Posterior cingulate gyrus (tissue), 11 donors: ENCODE measurements at places on chromosomes 2 and 18.

DNA sequence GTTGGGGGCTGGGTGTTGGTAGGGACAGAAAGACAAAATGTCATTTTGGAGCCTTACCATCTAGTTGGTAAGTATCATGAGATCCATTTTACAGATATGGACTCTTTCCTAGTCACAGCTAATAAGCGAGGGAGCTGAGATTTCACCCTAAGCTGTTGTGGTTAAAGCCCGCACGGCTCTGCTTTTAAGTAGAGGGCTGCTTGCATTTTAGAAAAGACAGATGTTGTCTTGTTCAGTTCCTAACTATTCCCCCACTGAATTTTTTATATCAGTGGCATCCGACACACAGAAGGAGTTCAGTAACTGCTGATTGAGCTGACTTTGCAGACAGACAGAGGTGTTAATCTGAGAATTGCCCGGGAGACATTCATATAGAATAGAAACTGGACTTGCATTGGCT is 3.7 kb downstream of the QPCT start:
- no peak for DNase-seq

GRCh38 chr2:164613321-164613982 is 7.8 kb downstream of the GRB14 start:
- no peak for DNase-seq

DNA sequence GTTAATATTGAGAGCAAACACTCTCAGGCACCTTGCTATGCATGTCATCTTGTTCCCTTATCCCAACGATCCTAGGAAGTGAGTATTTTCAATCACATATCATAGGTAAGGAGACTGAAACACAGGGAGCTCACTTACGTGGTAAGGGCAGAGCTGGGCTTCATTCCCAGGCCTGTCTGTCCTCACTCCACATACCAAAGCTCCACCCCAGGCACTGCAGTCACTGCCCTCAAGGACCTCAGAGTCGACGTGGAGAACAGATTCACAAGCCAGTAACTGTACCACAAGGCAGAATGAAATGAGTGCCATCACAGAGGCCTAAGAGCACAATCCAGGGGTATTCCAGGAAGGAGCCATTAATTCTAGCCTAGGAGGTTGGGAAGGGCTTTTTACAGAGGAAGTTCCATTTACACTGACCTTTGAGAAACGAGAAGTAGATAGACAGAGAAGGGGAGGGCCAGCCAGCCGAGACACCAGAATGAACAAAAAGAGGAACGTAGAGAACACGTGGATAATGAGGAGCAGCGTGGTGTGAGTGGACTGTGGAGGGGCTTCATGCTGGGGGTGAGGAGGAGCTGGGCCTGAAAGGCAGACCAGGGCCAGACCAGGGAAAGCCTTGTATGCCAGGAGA is 48.6 kb downstream of the KIAA2012 start:
- no peak for DNase-seq

DNA sequence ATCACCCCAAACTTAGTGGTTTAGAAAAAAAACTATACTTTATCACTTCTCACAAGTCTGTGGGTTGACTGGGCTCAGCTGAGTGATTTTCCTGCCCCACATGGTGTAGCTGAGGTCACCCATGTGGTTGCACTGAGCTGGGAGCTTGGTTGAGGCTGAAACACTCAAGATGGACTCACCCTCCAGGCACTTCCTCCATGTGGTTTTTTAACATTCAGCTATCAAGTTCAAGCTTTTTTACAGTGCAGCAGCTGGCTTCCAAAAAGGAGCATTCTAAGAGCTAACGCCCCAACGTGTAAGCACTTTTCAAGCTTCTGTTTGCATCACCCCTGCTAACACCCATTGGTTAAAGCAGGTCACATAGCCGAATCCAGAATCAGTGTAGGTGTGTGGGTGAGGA is 105.9 kb upstream of the CREB1 start:
- DNase-seq: no peak

DNA sequence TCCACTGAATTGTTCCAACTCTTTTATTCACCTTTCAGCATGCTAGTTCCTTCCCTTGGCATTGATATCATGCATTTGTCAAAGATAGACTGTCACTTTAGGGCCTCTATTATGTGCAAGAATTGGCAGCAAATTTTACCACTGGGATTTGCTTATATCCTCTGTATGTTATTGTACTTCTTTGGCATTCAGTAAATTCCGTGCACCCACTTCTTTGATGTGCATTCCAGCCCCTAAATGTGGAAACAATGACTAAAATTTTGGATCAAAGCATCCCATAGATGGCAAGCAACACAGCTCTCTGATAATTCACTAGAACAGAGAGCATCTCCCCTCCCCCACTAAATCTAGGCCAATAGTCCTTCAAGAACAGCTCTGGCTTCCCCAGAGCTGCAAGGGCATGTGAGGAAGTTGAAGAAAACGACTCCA is 399.0 kb upstream of the HNRNPA3 start:
- no peak for DNase-seq

DNA sequence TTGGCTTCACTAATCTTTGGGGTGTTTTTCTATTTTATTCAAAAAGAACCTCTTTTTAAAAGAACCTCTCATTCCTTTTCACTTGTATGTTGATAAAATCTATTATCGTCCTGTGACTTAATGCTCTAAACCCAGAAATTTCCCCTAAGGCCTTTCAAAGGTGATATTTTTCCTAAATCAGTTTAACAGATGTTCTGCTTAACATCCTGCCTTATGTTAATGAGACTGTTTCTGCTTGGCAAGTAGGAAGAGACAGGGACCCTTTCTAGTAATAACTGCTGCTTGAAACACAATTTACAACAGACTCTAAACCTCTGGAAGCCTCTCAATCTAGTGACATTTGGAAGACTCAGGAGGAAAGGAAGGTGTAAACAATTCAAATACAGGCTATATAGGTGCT is 128.8 kb downstream of the KCNJ3 start:
- no peak for DNase-seq

DNA sequence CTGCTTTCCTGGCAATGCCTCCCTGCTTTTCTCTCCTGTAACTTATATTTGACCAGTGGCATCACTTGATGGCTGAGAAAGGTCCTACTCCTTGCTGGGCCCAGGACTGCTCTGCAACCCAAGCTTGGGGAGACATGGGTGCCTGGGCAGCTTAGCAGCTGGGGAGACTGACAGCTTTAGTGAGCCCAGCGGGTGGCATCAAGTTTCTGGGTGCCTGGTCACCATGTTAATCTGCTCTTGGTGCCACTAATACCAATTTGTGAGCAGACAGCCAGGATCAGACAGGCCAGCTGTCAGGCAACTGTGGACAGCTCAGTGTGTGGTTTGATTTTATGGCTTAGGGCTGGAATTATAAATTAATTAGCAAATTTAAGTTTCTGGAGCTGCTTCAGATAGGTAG is 144.8 kb upstream of the GLI2 start:
- DNase-seq: no peak

GRCh38 chr18:9048808-9049494 is 53.5 kb upstream of the NDUFV2 start:
- no peak for DNase-seq

DNA sequence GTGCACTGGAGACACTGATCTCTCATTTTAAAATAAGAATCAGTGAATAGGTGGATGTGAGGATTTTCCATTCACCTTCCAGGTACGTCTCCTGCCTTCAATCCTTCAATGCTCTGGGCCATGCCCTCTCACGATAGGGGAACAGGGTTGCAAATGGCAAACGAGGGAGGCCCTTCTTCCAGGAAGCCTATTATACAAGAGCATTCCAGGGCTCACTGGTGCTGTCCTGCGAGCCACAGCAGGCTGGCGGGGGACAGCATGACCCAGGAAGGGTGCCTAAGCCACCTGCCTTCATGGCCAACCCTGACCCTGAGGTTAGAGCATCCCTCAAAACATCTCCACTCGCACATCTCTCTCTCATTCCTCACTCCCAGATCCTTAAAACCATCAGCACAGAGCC is 20.6 kb upstream of the ID2 start:
- no peak for DNase-seq

GRCh38 chr2:238346544-238346943 is 26.2 kb downstream of the TRAF3IP1 start:
- no peak for DNase-seq

DNA sequence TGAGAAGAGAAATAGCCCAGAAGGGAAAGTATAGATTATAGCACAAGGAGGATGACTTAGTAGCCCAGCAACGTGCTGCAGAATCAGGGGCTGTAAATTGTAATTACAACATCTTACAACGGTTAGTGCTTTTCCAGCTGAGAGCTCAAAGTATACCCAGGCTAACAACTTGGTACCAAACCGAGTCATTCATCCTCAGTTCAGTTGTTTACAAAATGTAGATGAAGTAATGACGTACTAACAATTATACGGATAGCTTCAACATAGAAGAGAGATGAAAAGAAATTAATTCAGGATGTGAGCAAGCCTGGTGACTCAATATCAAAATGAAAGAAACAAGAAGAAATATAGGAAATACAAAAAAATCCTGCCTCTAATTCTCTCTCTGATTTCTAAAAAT is 99.2 kb downstream of the DYNAP start:
- no peak for DNase-seq

- no peak for DNase-seq
Measured at GRCh38 chr2:224260372-224261020, 141.4 kb downstream of the FAM124B start.

GRCh38 chr2:221120643-221121042 is 451.5 kb downstream of the EPHA4 start:
- no peak for DNase-seq

DNA sequence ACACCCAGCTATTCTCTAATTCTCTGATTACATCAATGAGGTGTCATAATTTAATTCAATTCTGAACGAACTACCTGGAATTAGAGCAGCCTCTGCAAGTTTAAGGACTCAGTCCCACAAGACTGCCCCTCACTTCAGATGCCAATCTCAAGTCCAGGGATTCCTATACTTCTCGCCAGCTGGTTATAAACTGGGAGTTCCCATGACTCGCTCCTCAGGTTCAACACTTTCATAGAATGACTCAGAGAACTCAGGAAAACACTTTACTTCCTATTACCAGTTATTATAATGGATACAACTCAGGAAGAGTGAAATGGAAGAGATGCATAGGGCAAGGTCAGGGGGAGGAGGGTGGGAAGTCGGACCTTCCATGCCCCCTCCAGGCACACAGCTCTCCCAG is 112.3 kb upstream of the ATP5MC3 start:
- DNase-seq: no peak

DNA sequence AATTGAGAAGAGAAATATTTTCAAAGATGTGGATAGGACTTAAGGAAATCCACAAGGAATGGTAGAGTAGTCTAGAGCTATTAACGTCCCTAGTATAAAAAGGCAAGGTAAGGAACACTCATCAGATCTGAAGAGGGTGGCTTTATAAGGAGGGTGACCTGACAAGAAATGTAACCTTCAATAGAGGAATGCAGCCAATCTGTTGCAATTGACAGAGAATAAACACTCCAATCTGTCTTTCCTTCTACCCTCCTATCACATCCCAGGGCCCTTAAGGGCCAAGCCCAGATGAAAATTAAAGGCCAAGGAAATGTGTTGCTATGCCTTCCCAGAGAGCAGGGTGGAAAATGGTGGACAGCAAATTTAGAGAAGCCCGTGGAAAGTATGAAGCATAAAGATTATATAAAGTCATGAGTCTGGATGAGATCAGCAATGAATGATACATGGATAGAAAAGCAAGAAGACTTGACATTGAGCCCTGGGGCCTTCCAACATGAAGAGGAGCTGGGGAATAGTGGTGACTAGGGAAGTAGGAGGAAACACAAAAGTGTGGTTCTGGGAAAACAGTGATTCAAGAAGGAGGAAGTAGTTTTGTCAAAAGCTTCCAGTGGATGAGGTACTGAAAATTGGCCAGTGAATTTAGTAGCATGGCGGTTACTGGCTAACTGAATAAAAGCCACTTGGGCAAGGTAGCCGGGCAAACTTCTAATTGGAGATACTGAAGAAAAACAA is 270.6 kb upstream of the TANK start:
- no peak for DNase-seq

DNA sequence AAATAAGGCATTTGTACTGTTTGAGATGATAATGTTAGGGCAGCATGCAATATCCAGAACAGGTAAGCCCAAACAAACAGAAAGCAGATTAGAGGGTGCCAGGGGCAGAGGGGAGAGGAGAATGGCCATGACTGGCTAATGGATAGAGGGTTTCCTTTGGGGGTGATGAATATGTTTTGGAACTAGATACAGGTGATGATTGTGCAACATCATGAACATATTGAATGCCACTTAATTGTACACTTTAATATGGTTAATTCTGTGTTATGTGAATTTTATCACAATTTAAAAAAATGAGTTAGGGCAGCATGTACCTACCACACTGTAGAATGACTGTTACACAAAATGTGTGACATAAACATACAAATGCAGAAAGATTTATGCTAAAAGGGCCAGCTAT is 255.5 kb upstream of the FN1 start:
- DNase-seq: no peak

- DNase-seq: no peak
Measured at GRCh38 chr2:85309699-85310321, 18.0 kb downstream of the TGOLN2 start.

DNA sequence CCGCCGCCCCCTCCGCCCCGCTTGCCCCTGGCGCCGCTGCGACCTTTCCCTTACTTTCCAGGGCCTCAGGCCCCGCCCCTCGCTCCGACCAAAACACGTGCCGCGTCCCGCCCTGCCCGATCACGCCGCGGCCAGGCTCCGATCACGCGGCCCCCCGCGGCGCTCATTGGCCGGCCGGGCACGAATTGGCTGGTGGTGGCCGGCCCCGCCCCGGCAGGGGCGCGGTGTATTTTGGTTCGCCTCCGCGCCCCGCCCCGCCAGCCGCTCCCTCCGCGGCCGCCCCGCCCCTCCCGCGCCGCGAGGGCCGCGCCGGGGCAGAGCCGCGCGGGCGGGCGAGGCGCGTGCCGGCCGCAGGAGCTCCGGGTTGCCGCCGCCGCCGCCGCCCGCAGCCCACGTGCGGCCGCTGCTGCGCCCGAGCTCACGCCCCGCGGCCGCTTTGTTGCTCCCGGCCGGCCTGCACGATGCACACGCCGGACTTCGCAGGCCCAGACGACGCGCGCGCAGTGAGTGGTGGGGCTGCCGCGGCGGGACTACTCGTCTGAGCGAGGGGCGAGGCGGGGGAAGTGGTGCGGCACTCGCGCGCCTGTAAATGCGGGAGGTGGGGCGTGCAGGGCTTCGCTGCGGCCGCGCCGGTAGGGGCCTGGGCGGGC is at the start of gene KLF11:
KLF11 (plus strand) TSS at position 295 of the 650 bp plus-strand sequence; CDS start at position 462, 167 bp downstream.
- peak; percentile 97 for DNase-seq

DNA sequence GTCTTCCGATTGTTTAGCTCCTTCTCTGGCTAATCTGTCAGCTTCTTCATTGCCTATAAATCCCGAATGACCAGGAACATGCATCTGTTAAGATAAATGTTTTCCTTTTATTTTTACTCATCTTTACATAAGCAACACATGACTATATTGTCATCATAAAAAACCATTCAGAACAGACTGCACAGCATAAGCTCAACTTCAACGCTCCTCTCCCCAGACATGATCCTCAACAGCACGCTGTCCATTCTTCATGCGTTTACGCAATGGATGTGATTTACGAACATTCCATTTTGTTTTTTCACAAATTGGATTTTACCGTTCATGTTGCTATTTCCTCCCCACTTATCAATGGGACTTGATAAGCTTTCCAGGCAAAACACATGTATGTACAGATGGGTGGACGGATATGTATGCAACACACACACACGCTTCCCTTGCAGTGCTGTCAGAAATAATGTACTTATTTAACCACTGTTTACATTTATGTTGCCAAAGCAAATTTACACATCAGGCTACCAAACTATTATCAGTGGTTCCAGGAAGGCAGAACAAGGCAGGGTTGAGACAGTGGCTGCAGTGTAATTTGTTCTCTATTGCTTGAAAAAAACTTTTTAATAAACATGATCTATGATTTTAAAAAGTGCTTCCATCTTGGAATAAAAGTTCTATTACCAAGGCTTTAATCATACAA is 12.2 kb downstream of the RNASEH1 start:
- no peak for DNase-seq

GRCh38 chr2:195818526-195818925 is 161.5 kb downstream of the SLC39A10 start:
- no peak for DNase-seq
